Stimulated activated CD8-positive, alpha-beta memory T cell treated with anti-CD3 and anti-CD28 coated beads, Interleukin-15, amount 100 ng/mL, for 24 hours (primary cell): ENCODE measurements at places on chromosomes 7 and 10.
A peak's percentile ranks its signal among the peaks of the same experiment; 100 is the strongest.

- no peak for DNase-seq
Measured at GRCh38 chr10:123782549-123782948, 109.1 kb downstream of the CPXM2 start.

DNA sequence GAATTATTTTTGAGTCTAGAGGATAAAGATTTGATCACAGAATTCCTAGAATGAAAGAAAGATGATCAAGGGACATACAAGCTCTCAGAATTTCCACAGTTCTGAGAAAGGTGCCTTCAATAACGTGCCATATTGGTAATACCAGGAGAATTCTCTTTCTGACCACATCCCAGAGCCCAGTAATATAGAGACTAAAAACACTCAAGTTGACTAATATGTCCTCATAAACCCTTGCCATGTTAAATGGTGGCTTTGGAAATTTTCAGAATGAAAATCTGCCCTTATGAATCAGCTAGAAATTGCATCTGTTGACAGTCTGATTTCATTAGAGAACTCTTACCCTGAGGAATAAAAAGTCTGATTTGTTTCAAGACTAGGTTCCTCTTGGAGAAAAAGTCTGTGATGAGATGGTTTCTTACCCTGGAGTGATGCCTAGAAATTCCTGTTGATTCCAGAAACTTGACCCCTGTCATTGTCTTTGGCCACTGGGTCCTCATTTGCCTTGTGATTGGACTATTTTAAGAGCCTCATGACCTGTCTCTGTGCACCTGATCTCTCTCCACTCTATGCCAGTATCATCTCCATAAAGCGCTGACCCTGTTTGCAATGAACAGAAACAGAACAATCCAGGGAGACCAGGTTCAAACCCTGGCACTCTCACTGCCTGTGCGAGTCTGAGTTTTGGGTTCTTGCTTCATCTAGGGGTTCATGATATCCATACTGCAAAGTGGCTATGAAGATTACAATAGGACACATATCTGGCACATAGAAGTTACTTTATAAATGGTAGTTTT is 3.3 kb downstream of the IL2RA start:
- DNase-seq: no peak

DNA sequence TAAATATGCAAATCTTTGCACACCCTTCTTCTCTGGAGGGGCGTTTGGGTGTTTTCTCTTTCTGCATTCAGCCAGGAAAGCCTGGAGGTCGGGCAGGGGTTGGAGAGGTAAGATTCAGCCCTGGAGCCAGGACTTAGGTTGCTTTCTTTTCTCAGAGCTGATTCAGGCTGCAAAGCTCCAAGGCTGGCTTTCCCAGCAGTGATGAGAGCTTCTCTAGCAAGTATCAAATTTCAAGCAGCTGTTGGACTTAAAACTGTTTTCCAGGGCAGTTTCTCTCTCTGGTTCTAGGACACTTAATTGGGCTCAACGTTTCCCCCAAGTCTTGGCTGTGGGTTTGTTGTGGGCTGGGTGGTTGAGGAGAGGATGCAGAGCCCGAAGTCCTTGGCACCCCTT is 608 bp downstream of the AKR1B10 start:
- no peak for DNase-seq

- DNase-seq: no peak
Measured at GRCh38 chr10:47186941-47187340, 113.1 kb upstream of the GDF10 start.

GRCh38 chr10:47111329-47111862 is 188.6 kb upstream of the GDF10 start:
- DNase-seq: no peak

GRCh38 chr7:27802999-27803398 is 63.0 kb downstream of the TAX1BP1 start:
- DNase-seq: no peak

DNA sequence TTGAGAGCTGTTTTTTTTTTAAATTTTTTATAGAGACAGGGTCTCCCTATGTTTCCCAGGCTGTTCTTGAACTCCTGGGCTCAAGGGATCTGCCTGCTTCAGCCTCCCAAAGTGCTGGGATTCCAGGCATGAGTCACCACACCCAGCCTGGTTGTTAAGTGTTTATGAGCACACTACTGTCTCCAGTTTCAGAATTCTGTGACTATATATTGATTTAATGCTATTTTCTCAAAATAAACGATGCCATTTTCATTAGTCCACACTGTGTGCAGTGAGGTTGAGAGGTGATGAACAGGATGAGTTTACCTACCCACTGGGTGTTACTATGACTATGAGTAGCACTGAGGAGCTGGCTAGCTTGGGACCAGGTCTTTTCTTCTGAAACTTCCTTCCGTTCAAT is 110.9 kb upstream of the FAM180A start:
- DNase-seq: no peak

DNA sequence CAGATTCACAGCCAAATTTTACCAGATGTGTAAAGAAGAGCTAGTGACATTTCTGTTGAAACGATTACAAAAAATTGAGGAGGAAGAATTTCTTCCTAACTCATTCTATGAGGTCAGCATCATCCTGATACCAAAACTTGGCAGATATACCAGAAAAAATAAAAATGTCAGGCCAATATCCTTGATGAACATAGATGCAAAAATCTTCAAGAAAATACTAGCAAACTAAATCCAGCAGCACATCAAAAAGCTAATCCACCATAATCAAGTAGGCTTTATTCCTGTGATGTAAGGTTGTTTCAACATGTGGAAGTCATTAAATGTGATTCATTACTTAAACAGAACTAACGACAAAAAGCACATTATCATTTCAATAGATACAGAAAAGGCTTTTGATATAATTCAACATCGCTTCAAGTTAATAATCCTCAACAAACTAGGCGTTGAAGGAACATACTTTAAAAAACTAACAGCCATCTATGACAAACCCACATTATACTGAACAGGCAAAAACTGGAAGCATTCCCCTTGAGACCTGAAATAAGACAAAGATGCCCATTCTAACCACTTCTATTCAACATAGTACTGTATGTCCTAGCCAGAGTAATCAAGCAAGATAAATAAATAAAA is 807.7 kb upstream of the ZWINT start:
- no peak for DNase-seq

DNA sequence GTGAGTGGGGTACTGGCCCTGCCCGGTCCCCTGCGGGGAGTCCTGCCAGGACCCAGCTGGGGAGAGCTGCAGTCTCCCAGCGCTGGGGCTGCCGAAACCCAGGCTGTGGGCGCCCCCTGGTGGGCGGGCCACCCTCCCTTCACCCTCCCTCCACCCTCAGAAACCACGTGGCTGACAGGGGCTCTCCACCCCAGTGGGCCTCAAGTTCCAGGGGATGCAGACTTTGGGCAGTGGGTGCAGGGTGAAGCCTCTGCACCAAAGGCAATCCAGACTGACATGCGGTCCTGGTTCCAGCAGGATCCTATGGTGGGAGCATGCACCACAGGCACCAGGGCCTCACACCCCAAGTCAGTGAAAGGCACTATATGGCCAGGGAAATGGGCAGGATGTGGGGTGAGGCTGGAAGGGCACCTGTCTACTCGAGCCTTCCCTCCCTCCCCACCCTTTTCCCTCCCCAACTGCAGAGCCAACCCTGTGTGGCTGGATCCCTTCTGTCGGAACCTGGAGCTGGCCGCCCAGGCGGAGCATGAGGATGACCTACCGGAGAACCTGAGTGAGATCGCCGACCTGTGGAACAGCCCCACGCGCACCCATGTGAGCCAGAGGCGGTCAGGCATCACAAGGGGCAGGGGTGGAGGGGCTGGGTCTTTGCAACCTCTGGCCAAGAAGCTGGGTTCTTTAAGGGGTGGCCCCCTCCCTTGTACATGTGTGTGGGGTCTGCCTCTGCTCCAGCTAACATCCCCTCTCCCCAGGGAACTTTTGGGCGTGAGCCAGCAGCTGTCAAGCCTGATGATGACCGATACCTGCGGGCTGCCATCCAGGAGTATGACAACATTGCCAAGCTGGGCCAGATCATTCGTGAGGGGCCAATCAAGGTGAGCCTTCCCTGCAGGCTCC is 38.8 kb downstream of the PSAP start:
- peak; percentile 72 for DNase-seq

- DNase-seq: peak; percentile 41
Measured at GRCh38 chr10:88990384-88991160, at the start of gene FAS. TSS of gene FAS (plus strand) at chr10:88990798. CDS start at chr10:88990877, 79 bp downstream.

DNA sequence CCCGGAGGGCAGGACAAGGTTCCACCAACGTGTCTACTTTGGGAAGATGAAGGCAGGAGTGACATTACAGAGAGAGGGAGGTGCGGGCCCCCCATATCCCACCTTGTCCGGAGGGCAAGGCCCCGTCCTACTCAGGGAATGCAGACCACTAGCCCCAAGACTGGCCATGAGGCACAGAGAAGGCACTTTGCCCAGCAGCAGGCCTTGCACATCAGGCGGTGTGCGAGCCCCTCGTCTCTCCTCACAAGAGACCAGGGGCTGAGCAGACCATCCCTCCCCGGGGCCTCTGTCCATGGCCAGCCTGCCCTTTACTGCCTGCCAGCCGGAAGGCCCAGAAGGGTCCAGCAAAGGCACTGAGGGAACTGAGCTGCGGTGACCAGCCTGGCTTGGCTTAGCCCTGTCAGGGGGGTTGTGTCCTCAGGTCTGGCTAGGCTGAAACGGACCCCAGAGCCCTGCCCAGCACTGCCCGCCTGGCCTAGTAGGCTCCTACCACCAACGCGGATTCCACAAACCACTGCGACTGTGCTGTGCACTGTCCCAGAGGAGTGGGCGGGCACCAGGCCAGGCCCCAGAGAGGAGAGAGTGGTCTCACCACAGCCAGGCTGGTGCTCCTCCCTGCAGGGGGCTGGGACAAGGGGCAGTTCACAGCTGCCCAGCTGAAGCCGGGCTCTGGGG is 16.7 kb downstream of the CAMK2B start:
- DNase-seq: no peak

DNA sequence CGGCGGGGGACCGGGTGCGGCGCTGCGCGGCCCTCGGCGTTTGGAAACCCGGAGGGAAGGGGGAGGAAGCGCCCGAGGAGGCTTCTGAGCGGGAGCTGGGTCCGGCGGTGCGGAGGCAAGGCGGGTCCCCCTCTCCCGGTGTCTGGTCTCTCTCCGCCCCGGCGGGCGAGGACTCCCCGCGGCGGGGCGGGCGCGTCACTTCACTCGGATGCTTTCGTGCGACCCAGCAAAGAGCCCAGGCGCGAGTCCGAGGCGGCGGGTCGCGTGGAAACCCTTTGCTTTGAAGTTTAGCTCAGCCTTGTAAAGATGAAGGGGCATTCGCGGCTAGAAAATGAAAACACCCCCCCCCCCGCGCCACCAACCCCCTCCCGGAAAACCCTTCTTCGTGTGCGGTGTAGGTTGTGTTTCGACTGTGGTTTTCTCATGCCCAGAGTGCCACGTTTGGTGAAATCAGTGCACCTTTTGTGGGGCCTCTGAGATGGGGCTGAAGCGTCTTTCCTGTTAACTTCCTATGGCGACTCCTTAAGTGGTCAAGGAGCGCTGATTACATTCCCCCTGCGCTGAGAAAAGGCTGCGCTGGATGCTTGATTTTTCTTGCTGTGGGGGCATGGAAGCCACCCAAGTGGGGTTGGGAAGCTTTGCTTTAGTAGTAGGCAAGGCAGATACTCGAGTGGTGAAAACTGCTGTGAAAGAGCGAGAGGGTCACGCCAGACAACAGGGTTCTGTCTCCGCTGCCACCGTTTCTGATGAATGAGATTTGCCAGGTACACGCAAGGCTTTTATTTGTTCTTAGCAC is 876 bp downstream of the GNAI1 start:
- no peak for DNase-seq

DNA sequence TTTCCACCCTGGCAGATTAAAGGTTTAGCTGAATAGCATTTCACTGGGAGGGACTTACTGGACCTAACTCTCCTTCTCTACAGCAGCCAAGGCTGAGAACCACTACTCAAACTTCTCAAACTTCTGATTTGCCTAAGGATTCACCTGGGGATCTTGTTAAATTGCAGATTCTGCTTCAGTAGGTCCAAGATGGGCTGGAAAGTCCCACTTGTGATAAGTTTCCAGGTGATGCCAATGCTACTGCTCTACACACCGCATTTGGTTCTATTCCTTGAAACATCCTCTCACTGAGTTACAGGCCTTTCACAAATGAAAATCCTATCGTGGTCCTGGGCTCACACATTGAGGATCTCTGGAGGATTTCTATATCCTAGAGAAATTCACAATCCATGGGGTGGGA is 147.9 kb downstream of the CHCHD3 start:
- no peak for DNase-seq

- no peak for DNase-seq
Measured at GRCh38 chr7:426510-426909, 93.1 kb downstream of the PDGFA start.

DNA sequence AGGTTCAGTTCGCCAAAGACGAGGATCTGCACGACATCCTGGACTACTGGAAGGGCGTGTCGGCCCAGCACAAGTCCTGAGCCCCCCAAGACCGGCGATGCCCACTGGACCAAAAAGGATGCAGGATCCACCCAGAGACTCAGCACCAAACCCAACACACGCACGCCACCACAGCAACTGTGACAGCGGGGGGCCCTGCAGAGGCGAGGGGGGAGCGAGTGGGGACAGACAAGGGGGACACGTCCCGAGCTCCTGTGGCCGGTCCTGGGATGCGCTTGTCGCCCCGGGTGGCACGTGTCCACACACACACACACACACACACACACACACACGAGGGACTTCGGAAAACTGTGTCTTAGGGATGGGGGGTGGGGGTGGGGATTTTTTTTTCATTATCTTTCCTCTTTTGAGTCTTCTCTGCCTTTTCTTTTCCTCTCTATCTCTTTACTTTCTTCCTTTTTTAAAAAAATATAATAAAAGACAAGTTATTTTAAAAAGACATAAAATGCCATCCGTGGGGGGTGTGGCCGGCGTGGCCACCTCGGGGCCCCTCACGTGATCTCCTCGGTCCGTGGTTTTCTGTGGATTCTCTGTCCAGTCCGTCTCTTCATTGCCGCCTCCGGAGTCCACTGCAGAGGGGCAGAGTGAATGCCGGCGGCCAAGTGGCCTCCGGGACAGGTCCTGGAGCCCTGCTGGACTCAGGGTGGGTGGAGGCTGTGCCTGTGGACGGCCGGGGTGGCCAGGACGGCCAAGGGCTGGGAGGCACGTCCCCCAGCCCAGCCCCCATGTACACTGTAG is 77.1 kb downstream of the ELFN1 start:
- no peak for DNase-seq

GRCh38 chr10:11699550-11700097 is 42.6 kb upstream of the ECHDC3 start:
- no peak for DNase-seq

DNA sequence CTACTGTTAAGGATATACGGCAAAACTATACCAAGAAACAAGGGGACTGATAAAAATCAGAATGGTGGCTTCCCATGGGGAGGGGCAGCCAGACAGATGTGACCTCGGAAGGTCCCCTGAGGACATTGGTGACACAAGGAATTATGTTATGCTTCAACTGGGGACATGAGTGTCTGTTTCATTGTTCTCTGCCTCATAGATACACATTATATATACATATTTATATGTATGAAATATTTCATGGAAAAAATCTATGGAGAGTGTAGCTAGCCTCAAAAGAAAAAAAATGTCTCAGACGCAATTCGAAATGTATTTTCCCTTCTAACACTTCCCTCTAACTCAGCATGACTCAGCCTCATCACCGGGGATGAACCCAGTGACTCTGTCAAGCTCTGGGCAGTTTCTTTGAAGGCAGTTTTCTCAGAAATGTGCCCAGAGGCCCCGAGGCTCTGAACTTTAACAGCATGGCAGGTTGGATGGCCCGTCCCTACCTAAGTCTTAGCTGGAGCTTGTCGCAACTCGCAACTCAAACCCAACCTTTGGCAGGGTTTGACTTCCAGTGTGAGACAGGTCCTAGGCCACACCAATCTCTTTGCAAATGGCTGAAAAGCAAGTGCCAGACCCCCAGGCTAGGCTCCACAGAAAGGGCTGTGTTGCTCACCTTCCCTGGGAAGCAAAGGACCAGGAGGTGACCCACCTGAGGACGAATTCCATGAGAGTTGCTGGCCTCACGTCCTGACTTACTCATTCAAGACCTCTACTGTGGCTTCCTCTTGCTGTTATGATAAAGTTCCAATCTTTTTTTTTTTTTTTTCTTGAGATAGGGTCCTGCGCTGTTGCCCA is 86.9 kb downstream of the CARD11 start:
- no peak for DNase-seq
